ENCODE measurements at places on chromosomes 7 and 10.

- no peak for DNase-seq
Observed at GRCh38 chr7:93958216-93958615, 36.7 kb downstream of the GNG11 start.

DNA sequence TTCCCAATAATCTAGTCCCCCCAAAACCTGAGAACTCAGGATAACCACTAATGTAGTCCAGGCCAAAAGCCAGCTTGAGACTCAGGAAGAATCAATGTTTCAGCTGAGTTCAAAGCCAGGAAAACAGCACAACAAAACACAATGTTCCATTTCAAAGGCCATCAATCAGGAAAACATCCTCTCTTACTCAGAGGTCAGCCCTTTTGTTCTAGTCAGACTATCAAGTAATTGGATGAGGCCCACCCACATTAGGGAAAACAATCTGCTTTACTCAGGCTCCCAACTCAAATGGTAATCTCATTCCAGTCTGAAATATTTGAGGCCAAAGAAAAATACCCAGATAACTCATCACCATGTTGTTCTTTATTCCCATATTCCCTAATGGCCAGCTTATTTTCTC, 152.2 kb downstream of the SDHAF3 start:
- no peak for DNase-seq

DNA sequence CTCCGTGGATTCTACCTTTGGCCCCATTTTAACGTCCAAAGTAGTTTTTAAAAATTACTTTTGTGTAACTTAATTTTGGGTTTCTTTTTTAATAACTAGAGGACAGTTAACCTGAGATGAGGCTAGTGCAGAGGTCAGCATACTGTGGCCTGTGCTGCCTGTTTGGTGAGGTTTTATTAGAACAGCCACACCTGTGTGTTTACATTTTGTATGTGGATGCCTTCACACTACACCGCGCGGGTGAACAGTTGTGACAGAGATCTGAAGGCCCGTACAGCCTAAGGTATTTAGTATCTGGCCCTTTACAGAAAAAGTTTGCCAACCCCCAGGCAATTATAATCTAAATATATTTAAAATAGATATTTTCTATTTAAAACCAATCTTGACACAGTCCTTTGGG, 46.9 kb downstream of the STK17A start:
- DNase-seq: no peak

DNA sequence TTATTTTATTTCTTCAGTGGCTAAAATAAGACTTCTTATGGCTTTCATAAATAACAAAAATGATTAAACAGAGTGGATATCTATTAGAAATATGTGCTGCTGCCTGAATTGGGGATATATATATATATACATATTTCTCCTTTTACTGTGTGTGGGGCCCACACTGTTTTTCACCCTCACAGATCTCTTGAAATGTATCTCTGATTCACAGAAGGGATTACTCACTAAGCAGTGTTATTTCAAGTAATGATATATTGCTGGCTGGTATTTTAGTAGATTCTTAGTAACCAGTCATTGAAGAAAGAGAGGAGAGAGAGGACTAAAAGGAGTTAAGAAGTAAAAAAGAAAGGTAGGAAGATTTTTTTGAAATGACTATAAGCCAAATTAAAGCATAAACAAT, 308.6 kb upstream of the NRP1 start:
- DNase-seq: no peak

GRCh38 chr7:55026867-55027490, 8.2 kb downstream of the EGFR start:
- DNase-seq: no peak

GRCh38 chr10:22308390-22308789, 7.8 kb upstream of the COMMD3 start:
- no peak for DNase-seq

GRCh38 chr7:146119002-146119401, 2.4 kb downstream of the CNTNAP2 start:
- DNase-seq: no peak

Measured in astrocyte of the cerebellum (primary cell).